Thymus (tissue), 14 donors: ENCODE measurements at places on chromosomes 1 and 21. TPM values are rescaled to one million over a fixed set of nuclear protein-coding genes. Genes with fewer than 3 reads are reported as not detected.

SLC35E2B gene
- polyA plus RNA-seq = 45.6 TPM

PLA2G5 gene
- 1.6 TPM for polyA plus RNA-seq

PTGFR gene
- 0.11 TPM for polyA plus RNA-seq

- no peak for DNase-seq
Observed at GRCh38 chr1:201396861-201397464, 2.2 kb downstream of the LAD1 start.

- DNase-seq = no peak
Observed at GRCh38 chr21:28485301-28486022, 507.2 kb downstream of the LTN1 start.

KMO gene
- 3.0 TPM for polyA plus RNA-seq

DNA sequence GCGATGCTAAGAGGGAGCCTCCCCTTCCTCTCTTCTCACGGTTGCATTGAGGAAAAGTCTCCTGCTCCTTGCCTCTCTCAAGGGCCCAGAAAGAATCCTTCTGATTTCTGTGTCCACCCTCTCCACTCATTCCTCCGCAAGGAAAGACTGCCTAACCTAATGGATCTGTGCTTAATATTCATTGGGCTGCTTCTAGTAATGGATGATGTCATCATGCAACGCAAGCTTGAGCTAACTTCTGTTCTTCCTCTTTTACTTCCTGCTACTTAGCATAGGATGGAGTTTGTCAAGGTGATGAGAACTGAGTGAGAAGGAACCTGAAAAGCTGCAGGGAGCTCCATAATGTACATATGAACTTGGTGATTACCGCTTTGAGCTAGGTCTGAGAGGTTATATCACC is 35.2 kb upstream of the HMGB4 start:
- DNase-seq = no peak

GRCh38 chr1:17259233-17259873 is 10.5 kb downstream of the PADI3 start:
- no peak for DNase-seq

DNA sequence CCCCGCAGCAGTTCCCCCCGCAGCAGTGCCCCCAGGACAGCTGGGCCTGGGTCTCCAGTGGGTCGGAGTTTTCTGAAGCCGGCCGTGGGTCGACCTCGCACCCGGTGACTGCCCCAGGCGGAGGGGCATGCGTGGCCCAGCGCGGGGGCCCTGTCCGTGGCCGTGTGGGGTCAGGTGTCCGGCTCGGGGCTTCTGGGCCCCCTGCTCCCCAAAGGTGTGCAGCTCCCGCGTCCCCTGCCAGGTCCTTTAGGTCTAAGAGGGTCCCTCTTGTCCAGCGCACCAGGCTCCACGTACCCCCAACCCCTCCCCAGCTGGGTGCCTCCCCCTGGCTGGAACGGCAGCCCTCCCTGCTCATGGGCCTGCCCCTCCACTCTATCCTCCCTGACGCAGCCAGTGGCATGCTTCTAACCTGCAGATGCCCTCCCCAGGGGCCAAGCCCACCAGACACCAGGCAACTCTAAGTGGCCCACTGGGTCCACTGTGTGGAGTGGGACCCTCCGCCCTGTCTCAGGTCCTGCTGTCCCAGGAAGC is 5.9 kb upstream of the HES4 start:
- DNase-seq = no peak

- no peak for DNase-seq
Observed at GRCh38 chr1:72837781-72838180, 555.4 kb upstream of the NEGR1 start.

CLIC6 gene
- 22.6 TPM for polyA plus RNA-seq

GRCh38 chr1:34984435-34984792 is 733 bp downstream of the TMEM35B start:
- peak; percentile 5 for DNase-seq

DNA sequence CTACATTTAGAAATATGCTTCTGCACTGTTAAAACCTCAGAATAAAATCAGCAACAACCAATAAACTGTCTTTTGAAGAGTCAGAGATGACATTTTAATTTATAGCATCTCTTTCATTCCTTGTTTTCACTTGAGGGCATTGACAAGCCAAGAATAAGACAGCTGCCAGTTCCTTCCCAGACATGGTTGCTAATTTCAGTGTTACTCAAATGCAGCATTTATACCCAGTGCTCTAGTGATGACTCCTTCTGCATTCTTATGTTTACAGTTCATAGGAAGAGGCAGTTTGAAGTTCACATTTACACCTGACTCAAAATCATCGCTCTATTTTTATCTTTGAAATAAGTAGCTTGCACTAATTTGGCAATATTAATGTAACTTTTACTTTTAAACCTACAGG is 44.9 kb downstream of the PLA2G4A start:
- no peak for DNase-seq

DNA sequence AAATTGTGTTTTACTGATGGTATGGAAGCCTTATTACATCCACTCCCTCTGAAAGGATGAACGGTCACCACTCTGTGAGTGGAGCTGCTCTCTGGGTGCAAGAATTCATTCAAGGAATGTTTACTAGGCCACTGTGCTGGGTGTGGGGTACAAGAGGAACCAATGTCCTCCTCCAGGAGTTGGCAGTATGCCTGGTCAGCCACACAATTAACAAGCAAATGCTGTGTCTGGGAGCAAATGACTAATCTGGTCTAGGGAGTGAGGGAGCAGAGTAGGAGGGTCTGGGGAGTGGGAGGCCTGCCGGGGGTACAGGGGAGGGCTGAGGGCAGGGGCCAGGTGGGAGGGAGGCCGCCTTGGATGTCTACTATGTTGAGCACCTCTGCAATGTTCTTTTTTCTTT is 27.2 kb upstream of the TDRD10 start:
- no peak for DNase-seq

VAV3 gene
- polyA plus RNA-seq = 7.9 TPM

- no peak for DNase-seq
Observed at GRCh38 chr1:101250222-101250621, 13.4 kb downstream of the S1PR1 start.

CCDC30 gene
- 1.6 TPM for polyA plus RNA-seq

DDR2 gene
- polyA plus RNA-seq = 2.1 TPM

- no peak for DNase-seq
Observed at GRCh38 chr1:212470059-212470458, 37.3 kb downstream of the NENF start.

- DNase-seq = no peak
Observed at GRCh38 chr1:158145173-158145719, 35.4 kb upstream of the CD1D start.

- DNase-seq = no peak
Observed at GRCh38 chr1:184033711-184034167, 3.8 kb downstream of the COLGALT2 start.

URB2 gene
- polyA plus RNA-seq = 3.7 TPM

CFAP107 gene
- 0.16 TPM for polyA plus RNA-seq

- DNase-seq = no peak
Observed at GRCh38 chr1:36258960-36259344, 34.7 kb downstream of the THRAP3 start.

TIAM1 gene
- 25.8 TPM for polyA plus RNA-seq

DNA sequence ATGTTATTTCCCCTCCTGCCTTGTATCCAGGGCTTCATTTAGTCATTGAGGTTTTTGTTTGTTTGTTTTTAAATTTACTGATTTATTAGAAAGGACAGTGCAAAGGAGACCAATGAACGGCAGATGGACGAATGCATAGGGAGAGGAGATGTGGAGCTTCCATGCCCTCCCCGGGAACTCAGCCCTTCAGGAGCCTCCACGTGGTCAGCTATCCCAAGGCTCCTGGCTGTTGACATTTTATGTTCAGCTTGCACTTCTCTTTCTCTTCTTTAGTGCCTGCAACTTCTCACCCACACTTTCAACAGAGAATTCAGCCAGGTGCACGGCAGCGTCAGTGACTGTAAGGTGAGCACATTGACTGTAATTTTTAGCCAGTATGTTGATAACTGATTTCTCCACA is 30.7 kb upstream of the PGD start:
- no peak for DNase-seq

GRCh38 chr21:45129189-45129923 is 55.0 kb downstream of the ADARB1 start:
- DNase-seq = no peak

- no peak for DNase-seq
Observed at GRCh38 chr1:37919277-37919676, 27.6 kb downstream of the INPP5B start.

ICOSLG gene
- polyA plus RNA-seq = 5.1 TPM

GRCh38 chr1:3015269-3015635 is 6.0 kb upstream of the ACTRT2 start:
- DNase-seq = no peak
